Neuronal stem cell (in vitro differentiated cells): ENCODE measurements at places on chromosomes 11 and 22.

GRCh38 chr22:25402501-25403283 is 161.8 kb upstream of the GRK3 start:
- no peak for DNase-seq

GRCh38 chr11:10385696-10386095 is 69.4 kb upstream of the AMPD3 start:
- no peak for DNase-seq

DNA sequence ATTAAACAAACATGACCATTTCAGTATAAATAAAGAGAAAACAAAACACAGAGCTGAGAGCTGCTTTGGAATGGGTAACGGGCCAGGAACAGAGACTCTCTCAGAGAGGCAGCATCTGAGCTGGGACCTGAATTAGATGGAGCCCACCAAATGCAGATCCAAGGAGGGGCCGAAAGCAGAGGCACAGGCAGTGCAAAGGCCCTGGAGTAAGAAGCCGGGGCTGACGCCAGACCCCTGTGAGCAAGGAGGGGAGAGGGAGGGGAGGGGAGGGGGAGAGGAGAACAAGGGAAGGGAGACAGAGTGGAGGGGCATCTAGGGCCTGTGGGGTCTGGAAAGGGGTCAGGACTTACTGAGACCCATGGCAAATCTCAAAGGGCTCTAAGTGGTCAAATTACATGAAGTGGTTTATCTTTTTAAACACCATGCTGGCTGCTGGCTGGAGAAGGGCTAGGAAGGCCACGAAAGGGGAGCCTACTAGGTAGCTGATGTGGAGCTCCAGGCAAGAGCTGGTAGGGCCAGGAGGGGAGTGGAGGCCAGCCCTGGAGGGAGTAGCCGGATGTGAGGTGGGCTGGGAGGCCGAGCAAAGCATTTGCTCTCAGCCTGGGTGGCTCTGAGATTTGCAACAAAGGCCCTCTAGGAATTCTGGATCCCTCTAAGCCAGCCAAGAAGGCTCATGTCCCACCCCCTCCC is 3.2 kb downstream of the OSBPL5 start:
- DNase-seq, result no peak

DNA sequence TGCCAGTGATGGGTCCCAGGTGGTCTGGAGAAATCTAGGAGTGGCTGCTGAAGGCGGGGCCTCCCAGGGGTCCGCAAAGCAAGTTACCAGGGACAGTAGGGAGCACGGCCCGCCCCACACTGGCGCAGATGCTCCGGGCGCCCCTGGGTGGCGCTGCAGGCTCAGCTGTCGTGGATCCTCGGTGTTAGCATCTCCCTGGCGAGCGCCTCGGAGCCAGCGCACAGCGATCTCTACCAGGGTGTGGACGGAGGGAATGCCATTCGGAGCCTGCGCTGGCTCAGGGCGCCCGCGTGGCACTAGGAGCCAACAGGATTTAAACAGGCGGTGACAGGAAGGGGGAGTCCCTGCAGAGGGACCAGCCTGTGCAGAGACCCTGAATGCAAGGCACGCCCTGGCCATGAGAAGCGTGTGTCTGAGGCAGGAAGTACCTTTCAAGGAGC is 20.2 kb downstream of the FADS3 start:
- DNase-seq, result peak; percentile 76

DNA sequence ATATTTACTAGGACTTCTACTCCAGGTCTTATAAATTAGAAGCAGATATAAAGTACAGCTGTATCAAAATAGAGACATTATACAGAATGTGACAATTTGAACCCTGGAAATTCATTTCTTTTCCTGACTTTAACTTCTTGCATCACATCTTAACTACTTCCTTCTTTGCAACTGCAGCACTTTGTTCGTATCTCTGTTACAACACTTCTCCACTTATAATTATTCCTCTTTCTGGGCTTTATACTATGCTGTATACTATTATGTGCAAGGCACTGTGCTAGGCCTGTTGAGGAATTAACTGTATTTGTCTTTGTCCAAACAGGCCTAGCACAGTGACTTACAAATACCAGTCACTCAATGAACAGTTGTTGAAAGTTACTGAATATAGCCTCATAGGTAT is 1.8 kb upstream of the SLC36A4 start:
- DNase-seq, result no peak

- no peak for DNase-seq
Measured at GRCh38 chr11:2290351-2290841, 11.3 kb downstream of the C11orf21 start.

DNA sequence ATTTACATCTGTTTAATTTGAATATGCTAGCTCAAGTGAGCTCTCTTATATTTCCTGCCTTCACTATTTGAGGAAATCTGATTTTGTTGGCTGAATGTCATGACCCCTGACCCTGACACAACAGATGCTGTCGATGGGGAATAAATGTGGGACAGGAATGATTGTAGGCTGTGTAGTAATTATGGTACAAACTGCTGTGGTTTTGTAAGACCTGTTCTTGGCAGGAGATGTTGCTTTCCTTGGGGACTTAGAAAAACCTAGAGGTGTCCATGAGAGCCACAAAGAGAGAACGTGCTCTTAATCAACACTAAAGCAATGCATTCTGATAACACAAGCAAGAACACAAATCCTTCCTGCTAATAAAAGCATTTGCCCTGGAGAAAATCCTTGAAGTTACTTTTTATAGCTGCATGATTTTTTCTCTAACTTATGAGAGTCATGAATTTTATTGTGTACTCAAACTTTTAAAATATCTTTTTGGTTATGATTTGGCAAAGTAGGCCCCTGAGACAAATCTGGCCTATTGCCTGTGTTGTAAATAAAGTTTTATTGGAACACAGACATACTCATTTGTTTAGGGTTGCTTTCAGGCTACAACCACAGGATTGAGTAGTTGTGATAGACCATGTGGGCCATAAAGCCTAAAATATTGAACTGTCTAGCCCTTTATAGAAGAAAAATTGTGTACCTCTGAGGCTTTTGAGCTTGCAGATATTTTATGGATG is 90.2 kb downstream of the DDX10 start:
- DNase-seq, result no peak

DNA sequence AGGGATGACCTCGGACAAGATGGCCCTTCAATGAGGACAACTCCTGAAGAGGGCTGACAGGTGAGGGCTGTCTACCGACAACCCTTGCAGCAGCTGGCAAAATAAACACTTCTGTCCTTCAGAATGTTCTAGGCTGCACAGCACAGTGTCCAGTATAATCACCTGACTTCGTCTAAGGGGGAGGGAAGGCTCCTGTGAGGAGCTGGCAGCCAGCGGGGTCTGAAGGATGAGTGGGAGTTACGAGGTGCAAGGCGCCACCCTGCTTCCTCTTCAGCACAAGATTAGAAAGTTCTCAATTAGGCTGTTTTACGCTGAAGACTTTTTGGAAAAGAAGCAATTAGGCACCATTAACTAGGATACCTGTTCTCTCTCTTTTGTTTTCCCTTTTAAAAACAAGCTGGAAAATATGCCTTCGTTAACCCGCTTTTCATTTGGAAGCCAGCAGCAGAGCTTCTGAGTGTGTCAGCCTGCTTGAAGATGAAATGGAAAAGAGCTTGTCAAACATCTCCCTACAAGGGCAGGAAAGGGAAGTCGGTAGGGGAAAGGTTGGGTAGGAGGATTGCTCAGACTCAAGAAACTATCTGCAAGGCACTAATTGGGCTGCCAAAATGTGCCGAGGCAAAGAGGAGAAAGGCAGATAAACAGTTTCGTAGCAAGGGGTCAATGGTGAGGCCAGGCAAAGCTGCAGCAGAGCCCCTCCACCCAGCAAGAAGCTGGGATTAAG is 592.2 kb upstream of the CADM1 start:
- DNase-seq, result no peak

DNA sequence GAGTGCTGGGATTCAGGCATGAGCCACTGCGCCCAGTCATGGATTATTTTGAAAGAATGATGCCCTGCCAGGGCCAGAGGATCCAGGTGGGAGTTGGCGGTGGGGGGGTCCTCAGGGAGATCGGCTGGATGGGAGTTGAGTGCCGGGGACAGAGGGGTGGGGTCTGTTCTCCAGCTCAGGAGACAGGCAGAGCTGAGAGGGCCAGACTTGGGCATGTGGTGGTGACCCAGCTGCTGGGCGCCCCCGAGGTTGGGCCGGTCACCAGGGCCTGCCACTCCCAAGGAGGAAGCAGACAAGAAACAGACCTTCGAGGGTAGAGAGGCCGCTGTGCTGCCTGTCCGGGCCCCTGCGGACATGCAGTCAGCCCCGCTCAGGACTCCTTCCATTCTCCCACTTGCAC is 11.8 kb upstream of the PRODH start:
- no peak for DNase-seq

DNA sequence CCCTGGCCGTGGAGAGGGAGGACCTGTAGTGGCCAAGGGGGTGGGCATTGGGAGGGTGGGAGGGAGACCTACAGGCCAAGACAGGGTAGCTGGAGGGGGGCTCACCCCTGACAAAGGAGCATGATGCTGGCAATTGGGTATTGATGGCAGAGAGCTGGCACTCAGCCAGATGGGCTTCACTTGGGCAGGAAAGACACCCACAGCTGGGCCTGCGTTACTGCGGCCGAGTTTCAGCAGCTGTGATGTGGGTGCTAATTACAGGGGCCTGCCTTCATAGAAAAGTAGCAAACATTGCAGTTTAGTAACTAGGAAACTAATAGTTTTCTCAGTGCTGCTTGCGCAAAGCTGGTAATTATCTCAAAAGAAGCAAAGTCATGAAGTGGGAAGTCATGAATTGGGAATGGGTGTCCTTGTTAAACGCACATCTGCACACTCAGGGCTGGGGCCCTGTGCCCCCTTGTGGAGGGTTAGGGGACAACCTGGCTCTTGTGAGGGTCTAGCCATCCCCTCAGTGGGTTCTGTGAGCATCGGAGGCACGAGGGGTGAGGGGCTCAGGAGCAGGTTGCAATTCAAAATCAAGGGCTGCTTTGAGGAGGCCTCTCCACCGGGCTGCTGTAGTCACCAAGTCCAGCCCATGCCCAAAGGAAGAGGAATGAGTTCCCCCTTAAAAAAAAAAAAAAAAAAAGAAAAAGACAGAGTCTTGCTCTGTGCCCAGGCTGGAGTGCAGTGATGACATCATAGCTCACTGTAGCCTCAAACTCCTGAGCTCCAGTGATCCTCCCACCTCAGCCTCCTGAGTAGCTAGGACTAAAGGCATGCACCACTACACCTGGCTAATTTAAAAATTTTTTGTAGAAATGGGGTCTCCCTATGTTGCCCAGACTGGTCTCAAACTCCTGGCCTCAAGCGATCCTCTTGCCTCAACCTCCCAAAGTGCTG is 24.4 kb upstream of the TXNRD2 start:
- no peak for DNase-seq

- DNase-seq, result no peak
Measured at GRCh38 chr22:24510637-24511625, 15.8 kb downstream of the UPB1 start.

DNA sequence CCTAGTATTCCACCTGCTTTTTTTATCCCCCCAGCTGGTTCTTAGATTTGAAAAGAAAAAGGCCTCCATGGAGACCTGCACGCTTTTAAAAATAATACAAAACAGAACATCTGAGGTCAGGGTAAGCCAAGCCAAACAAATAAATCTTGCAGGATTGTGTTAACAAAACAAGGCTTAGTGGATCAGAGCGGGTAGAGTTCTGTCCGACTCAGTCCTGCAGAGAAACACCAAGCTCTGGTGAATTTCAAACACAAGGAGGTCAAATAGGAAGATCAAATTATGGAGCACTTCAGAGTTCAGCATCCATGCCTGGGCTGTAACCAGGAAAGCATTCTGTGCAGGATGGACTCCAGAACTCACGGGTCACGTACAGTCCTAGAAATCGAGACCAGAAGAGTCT is 86.9 kb downstream of the SYN3 start:
- no peak for DNase-seq

DNA sequence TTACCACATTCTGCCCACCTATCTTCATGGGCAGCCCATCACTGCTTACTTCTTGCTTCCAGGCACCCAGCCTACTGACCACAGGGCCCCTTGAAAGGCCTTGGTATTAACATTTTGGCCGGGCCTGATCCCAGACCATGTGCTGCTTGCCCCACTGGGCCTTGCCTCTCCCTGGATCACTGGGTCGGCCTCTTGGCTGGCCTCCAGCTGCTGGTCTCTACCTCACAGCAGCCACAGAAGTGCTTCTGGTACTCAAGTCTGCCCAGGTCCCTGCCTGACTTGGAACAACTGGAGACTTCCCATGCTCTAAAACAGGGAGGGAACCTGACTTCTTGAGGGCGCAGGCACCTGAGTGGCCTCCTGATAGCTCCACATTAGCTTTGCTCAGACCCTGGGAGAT is 63.6 kb downstream of the THAP12 start:
- no peak for DNase-seq

DNA sequence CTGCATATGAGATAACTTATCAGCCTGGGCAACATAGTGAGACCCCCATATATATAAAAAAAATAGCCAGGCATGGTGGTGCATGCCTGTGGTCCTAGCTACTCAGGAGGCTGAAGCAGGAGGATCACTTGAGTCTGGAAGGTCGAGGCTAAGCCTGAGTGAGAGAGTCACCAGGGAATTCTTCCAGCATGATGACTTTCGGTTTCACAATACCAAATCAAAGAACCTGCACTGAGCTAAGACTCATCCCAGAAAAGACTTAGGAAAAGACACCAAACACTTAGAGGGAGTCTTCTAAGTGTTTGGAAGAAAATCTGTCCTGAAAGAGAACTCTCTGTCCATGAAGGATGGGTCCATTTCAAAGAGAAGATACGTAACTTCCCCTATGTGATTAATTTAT is 12.7 kb downstream of the STK33 start:
- DNase-seq, result no peak

DNA sequence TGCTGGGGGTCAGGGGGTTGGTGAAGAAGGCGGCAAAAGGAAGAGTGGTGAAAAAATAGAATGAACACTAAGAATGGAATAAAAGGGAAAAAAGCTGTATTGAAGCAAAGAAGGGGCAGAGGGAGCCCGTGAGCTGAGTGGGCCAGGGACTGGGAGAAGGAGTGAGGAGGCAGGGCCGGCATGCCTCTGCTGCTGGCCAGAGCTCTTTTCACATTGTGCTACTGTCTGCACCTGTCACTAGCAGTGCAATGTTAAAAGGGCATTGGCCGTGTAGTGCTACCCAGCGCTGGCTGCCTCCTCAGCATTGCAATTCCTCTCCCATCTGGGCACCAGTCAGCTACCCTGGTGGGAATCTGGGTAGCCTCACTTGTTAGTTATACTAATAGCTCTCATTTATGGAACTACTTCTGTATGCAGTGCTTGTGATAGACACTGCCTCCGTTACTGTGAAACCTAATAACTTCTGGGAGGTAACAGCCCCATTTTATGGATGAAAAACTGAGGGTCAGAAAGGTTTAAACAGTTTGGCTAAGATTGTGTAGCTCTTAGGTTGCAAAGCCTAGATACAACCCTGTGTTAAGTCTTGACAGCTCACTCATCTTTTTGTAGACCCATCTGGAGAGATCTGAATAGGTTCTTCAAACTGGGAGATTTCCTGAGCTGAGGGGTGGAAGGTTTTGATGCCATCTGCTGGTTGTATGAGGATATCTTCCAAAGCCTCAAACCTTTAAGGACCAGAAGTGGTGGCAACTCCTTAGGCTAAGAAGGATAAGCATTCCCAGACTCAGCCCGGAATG is 8.5 kb downstream of the YPEL4 start:
- no peak for DNase-seq
